Right forelimb (tissue), 1 donor: ENCODE measurements at places on chromosomes 6 and 20.

- no peak for DNase-seq
Measured at GRCh38 chr20:10605547-10606195, 68.1 kb downstream of the JAG1 start.

DNA sequence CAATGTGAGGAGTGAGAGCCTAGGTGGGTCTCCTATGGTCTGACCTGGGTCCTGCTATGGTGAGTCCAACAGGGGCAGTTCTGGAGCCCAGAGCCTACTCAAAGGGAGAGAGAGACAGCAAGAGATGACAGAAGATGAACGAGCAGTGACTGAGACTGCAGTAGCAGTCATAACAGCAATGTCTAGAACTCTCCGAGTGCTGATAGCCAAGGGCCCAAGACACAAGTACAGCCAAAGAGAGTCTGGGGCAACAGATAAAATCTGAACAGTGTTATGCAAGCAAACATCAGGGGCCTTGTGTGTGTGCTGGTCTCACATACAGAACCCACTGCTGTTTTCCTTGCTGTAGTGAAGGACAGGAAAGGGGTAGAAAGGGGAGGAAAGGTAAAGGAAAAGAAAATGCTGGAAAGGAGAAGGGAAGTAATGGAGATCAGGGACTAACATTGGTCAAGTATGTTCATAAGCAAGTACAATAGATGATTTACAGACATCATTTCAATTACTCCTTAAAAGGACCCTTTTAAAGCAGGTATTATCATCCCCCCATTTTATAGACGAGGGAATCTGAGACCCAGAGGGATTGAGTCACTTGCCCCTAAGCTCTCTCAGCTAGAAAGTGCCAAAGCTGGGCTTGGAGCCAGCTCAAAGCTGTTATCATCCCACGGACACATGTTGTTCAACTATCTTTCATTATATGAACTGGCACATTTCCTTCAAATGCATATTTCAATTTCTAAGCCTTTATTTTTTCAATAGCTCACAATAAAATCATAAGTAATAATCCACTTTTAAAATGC, 182.3 kb upstream of the RAB32 start:
- no peak for DNase-seq

- DNase-seq = peak; percentile 20
Measured at GRCh38 chr6:1698527-1698926, 88.8 kb downstream of the FOXC1 start.

DNA sequence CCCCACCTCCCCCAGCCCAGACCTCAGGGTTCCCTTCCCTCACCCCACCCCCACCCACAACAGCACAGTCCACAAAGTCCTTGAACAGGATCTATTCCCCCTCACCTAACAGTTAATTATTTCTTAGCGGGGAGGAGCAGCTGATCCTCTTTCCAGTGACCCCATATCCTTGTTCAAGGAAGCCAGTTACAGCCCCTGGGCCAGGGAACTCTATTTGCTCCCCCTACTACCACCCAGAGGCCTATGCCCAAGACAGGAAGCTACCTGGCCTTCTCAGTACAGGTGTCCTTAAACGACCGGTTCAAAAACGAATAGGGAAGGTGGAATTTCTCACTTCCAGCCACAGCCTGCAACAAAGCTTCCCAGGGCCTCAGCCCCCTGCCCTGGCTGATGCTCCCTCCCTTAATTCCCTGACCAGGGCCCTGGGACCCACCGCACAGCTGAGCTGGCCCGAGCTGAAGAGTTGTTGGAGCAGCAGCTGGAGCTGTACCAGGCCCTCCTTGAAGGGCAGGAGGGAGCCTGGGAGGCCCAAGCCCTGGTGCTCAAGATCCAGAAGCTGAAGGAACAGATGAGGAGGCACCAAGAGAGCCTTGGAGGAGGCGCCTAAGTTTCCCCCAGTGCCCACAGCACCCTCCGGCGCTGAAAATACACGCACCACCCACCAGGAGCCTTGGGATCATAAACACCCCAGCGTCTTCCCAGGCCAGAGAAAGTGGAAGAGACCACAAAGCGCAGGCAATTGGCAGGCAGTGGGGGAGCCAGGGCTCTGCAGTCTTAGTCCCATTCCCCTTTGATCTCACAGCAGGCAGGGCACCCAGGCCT, 778 bp downstream of the MCCD1 start:
- no peak for DNase-seq

DNA sequence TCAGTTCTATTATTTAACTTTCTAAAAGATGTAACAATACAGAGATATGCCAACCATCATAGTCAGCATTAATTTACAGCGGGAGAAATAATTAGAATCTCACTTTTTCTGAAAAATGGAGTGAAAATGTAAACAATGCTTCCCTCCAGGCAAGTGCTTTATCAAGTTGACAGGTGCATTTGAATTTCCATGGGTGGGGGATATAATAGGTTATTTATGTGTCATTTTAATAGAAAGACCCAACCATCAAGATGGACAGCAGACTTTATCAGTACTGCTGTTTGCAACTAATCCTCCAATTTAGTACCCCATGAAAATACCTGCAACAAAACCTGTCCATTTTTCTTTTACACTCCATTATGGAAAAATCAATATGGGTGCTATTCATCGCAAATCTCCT, 780.1 kb downstream of the TFAP2A start:
- no peak for DNase-seq

GRCh38 chr20:58102744-58103516, 125.5 kb downstream of the ANKRD60 start:
- DNase-seq = peak; percentile 32

DNA sequence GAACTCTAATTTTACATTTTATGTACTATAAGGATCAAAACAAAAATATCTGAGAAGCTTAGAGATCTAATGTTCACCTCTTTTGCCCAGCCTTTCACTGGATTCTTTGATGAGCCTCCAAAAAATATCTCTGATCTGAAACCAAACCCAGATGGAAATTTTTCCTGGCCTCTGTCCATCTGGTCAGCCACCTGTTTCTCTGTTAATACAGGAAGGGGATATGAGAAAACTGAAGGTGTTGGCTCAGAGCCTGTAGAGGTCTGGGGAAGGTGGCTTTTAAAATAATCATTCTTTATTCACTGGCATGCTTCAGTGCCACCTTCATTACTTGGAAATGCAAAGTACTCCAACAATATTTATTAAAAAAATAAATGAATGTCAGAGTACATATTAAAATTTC, 8.5 kb upstream of the MCM3 start:
- DNase-seq = no peak

GRCh38 chr6:25014791-25015560, 79.2 kb upstream of the RIPOR2 start:
- DNase-seq = no peak

- no peak for DNase-seq
Measured at GRCh38 chr6:81761197-81761596, 8.7 kb upstream of the TENT5A start.

DNA sequence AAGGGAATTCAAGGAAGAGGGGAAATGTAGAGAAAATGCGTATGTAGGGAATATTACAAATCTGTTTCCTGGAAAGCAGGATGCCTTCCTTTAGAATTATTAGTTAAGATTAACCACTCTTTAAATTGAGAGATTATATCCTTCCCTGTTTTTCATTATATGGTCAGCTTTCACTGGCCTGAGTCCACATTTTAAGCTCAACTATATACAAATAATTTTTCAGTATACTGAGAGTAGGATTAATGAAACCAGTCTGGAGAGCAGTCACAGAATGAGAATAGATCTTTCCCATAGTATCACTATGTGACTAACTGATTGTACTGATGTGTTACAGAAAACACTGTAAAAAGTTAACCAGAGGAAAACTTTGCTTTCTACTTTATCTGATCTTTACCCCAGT, 306.3 kb downstream of the LAMA2 start:
- no peak for DNase-seq

DNA sequence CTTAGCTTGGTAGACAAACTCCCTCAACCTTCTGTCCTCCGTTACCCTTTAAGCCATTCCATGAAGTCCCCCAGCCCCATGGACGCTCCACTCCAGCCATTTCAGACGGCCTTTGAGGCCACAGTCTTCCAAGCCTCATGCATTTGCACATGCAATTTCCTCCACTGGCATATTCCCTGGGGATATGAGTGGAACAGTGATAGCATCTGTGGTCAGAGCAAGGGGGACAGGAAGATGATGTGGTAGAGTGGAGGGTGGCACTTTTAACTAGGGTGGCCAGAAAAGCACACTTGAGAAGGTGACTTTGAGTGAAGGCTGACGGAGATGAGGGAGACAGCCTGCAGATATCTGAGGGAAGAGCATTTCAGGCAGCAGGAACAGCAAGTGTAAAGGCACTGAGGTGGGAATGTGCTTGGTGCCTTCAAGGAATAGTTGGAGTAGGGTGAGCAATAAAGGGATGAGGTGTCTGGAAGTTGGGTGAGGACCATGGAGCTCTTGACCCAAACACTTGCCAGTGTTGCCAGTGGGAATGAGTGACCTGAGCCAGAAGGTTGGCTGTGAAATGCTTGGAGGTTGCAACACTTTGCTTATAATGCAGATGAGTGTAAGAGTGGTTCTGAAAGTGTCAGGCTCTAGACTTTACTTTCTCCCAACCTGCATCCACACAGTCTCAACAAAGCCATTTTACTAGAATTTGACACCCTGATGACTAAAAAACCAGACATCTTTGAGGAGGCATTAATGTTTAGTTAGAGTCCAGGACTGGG, 275.6 kb upstream of the SUPT3H start:
- peak; percentile 30 for DNase-seq

GRCh38 chr20:22686097-22686496, 101.7 kb upstream of the FOXA2 start:
- DNase-seq = peak; percentile 61

DNA sequence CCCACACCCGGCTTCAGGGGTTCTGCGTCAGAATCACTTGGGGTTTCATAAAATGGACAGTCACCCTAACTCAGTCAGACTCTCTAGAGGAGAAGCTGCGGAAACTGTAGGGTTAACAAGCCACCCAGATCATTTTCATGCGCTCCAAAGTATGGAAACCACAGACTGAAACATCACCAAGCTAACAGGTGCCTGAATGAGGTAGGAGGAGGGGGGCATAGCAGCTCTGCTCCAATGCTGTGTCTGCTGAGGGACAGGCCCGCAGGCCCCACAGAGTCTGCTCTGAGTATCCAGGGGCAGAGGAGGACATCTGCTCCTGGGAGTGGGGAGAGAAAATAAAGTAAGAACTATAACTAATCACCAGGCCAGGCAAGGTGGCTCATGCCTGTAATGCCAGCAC, 97.1 kb upstream of the AKAP12 start:
- DNase-seq = no peak

GRCh38 chr6:15672291-15672690, 9.5 kb upstream of the DTNBP1 start:
- no peak for DNase-seq

DNA sequence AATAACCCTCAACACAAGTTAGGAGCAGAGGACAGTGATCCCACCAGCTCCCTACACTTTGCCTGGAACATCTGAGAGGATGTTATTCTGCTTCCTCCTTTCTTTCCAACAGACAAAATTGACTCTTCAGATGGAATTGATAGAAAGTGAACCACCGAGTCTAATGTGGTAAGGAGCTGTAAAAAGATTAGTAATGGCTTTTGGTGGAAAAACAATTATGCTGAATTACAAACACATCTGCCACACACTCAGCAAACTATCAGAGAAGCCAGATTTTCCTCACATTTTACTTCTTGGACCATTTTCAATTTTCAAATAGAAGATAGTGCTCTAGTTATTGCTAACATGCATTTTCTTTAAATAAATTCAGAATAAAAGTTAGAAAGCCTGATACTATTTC, 171.8 kb upstream of the COL21A1 start:
- DNase-seq = no peak

- peak; percentile 94 for DNase-seq
Measured at GRCh38 chr6:3751730-3752530, 417 bp upstream of the PXDC1 start.

DNA sequence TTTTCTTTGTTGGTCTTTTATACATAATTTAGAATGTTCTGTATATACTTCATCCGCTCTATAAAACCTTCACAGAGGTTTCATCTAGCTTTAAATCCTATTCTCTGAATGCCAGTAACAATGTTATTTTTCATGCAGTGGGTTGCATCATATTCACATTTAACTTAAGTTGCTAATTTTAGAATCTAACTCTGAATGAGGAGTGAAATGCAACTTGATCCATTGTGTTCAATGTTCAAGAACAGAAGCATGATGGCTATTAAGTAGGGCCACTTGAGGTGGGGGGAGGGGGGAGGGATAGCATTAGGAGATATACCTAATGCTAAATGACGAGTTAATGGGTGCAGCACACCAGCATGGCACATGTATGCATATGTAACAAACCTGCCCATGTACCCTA, 224.5 kb downstream of the NKAIN2 start:
- no peak for DNase-seq

DNA sequence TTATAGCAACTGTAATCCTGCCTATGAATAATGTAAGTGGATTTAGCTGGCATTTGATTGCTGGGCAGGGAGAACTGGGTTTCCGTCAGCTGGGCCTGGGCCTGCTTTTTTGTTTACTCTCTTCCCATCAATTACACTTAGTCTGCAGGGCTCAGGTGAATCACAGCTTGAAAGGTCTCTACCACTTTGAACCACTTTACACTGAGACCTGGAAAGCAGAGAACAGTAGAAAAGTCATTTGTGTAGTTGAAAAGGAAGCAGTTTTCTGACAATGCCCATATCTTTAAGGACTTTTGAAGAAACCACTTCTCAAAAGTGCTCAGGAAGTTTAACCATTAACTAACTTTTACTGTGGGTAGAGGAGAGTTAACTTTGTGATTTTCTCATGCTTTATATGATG, 315.4 kb upstream of the SASH1 start:
- DNase-seq = no peak

- DNase-seq = no peak
Measured at GRCh38 chr6:106745197-106745770, 115.9 kb downstream of the QRSL1 start.

DNA sequence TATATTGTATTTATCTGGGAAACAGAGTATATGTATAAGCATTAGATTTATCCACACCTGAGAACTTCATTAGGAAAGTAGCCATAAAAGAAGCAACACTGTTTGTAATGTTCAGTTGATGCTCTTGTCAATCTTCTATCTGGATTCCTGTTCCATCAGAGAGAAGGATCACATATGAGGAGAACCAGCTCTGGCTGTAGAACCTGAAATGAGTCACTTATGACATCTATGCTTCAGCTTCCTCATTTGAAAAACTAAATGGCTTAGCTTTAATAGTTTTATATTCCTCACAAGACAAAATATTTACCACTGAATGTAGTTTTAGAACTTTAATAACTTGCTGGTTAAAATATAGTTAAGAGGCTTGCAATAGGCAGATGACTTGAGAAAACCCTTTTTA, 144.7 kb downstream of the TASP1 start:
- DNase-seq = no peak

DNA sequence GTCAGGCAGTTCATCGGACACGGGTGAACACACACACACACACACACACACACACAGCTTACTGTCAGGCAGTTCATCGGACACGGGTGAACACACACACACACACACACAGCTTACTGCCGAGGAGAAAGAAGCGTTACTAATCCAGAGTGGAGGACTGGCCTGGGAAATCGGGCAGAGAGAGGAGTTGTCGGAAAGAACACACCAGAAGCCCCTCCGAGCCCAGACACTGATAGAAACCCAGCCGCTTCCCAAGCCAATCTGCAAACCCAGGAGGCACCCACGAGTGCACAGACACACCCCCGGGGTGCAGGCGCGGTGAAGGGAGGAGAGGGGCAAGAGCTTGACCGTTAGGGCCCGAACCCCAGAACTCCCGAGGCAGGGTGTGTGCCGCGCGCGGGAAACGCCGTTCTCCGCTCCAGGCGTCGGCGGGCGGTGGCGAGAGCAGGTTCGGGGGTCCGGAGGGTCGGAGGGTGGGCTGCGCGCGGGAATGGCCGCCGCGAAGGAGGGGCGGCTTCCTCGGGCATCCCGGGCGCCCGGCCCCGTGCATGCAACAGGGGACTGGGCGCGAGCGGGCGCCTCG, 636 bp downstream of the ELOVL2 start:
- peak; percentile 54 for DNase-seq

- DNase-seq = no peak
Measured at GRCh38 chr6:144722925-144723324, 437.8 kb downstream of the UTRN start.
